ENCODE measurements at places on chromosomes 1 and 21. TPM values are rescaled to one million over a fixed set of nuclear protein-coding genes. Genes with fewer than 3 reads are reported as not detected.

Gene EPHB2
- 8.3 TPM for total RNA-seq

DNA sequence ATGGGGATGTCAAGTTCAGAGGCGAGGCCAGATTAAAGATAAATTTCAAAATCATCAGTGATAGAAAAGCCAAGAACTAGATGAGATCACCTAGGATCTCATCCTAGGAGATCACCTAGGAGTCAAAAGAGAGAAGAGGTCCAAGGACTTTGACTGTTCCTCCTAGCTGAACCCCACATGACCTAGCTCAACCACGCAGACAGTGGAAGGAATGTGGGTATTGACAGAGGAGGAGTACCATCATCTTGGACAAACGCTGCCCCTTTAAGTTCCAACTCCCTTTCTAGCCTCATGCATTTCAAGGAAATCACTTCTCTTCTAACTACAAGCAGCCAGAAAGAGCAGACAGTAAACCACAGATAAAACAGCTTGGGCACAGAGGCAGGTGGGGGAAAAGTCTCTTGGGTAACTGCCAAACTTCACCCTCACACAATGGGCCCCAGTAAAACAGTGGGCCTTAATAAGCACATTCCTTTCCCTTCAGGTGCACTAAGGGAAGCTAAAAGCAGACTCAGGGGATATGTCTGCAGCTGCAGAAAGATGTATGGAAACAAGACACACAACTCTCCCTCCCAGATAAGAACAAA is 12.5 kb upstream of the FAM76A start:
- H3K27ac ChIP-seq = no peak overlapping the region
- H3K4me1 ChIP-seq = no peaks in the 10 kb centered on the region
- H3K27me3 ChIP-seq = no peaks in the 10 kb centered on the region
- DNase-seq = no peak
- H3K4me3 ChIP-seq = no peak overlapping the region

DNA sequence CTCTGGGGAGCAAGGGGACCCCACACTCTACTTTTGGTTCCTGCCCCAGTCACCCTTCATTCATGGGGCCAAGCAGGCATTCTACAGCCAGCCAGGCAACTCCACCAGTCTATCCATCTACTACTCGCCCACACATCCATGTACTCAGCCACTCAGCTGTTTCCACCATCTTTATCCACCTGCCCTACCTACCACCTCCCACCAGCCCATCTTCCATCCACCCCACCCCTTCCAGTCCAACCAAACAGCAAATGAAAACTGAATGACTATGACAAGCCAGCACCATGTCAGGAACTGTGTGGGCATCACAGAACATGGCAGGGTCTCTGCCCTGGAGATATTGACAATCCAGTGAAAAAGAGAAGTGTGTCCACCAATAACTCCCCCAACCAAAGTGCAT is 7.9 kb downstream of the LAD1 start:
- no peak overlapping the region for H3K27ac ChIP-seq
- no peaks in the 10 kb centered on the region for H3K4me1 ChIP-seq
- H3K4me3 ChIP-seq = no peak overlapping the region
- DNase-seq = no peak

DNA sequence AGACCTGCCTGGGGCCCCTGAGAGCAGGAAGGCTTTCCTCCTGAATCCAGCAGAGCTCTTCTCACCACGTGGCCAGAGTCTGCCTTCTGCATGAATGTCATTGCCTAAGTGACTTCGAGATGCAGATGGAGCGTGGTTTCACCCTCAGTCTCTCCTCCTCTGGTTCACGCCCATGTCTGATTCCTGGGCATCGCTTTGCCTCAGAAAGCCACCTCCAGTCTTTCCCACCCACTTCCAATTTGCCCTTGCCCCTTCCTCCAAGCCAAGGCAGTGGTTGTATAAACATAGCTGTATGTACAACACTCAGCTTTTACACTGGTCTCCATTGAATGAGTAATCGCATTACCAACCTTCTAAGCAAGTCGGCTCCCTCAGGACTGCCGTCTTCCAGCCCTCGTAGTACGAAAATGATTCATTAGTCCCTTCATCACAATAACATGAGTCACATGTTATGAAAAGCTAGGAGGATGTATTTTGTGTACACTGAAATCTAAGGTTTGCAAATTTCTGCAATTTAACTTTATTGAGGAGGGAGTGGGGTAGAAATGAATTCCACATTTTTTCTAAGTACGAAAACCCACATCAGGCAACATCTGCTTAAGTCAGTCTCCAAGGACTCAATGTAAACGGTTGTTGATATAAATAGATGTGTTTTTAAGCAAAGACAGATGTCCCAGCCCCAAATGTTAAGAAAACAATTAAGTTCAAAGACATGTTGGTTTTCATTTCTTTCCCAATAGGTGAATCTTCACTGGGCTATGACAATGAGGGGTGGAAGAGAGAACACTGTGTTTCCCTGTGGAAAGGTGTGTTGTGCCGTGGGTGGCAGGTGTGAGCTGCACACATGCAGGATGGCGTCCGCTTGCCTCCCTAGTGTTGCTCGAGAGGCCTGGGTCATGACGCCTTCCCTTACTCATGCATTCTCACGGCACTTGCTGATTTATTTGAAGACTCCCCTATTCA is 32.3 kb upstream of the ETS2 start:
- H3K36me3 ChIP-seq = no peaks in the 10 kb centered on the region
- H3K27me3 ChIP-seq = no peaks in the 10 kb centered on the region
- no peak overlapping the region for H3K4me3 ChIP-seq
- no peak for DNase-seq
- no peaks in the 10 kb centered on the region for H3K4me1 ChIP-seq
